ENCODE measurements at places on chromosomes 11 and 22.

- peak; percentile 46 for DNase-seq
Observed at GRCh38 chr22:40015358-40015976, 20.7 kb downstream of the FAM83F start.

- no peak for DNase-seq
Observed at GRCh38 chr11:4454021-4454420, 4.9 kb downstream of the OR52K2 start.

DNA sequence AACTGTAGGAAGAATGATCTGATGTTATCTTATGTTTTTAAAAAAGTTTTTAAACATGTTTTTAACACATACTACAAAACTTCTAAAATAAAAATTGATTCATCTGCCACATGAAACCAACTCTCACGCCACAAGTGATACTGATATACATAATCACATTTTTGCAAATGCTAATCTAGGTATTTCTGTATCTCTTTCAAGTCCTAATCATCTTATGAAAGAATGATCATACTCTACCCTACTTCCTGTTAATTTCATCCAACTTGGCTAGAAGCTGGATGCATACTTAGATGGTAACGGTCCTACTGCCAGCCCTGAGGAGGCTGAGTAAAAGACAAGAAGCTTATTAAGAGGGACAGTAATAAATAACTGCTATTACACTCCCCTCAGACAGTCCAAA, 19.2 kb downstream of the THAP12 start:
- no peak for DNase-seq

- peak; percentile 23 for DNase-seq
Observed at GRCh38 chr11:67665541-67666302, 8.7 kb downstream of the ALDH3B2 start.

- DNase-seq, result no peak
Observed at GRCh38 chr11:33417121-33417520, 159.9 kb downstream of the HIPK3 start.

DNA sequence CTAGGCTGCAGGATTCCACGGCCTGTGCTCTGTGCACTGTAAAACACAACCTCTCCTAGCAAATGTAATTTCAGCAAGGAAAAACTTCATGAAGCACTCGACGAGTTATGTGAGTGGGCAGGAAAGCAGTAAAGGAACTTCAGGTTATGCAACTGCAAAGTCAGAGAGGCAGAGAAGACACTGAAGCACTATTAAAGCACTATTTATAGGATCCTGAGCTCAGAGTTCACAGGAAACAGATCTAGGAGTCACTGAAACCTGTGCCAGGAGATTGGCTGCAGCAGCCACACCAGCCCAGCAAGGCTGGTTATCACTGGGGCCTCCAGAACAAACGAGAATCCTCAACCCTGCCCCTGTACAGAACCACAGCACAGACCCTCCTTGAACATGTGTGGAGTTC, 2.5 kb downstream of the SMIM35 start:
- DNase-seq, result peak; percentile 40

- peak; percentile 13 for DNase-seq
Observed at GRCh38 chr11:57213342-57214097, 23.5 kb downstream of the APLNR start.

DNA sequence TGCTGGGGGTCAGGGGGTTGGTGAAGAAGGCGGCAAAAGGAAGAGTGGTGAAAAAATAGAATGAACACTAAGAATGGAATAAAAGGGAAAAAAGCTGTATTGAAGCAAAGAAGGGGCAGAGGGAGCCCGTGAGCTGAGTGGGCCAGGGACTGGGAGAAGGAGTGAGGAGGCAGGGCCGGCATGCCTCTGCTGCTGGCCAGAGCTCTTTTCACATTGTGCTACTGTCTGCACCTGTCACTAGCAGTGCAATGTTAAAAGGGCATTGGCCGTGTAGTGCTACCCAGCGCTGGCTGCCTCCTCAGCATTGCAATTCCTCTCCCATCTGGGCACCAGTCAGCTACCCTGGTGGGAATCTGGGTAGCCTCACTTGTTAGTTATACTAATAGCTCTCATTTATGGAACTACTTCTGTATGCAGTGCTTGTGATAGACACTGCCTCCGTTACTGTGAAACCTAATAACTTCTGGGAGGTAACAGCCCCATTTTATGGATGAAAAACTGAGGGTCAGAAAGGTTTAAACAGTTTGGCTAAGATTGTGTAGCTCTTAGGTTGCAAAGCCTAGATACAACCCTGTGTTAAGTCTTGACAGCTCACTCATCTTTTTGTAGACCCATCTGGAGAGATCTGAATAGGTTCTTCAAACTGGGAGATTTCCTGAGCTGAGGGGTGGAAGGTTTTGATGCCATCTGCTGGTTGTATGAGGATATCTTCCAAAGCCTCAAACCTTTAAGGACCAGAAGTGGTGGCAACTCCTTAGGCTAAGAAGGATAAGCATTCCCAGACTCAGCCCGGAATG, 8.5 kb downstream of the YPEL4 start:
- peak; percentile 74 for DNase-seq

GRCh38 chr22:19412478-19412877, 19.1 kb downstream of the HIRA start:
- DNase-seq, result peak; percentile 88

- no peak for DNase-seq
Observed at GRCh38 chr22:29211066-29211465, 5.4 kb downstream of the EMID1 start.

GRCh38 chr11:121476379-121477032, 23.7 kb upstream of the SORL1-AS1 start:
- DNase-seq, result peak; percentile 21
